A375 (cell line): ENCODE measurements at places on chromosomes 7 and 10. TPM values are rescaled to one million over a fixed set of nuclear protein-coding genes. Genes with fewer than 3 reads are reported as not detected.

The ANKRD22 gene
- not detected in 2 replicates for total RNA-seq

The FAM25G gene
- total RNA-seq, result not detected in 2 replicates

The CAMK2B gene
- 0.04 and 0.11 TPM in 2 replicates for total RNA-seq

The HTR5A gene
- total RNA-seq, result not detected in 2 replicates

The EFCAB10 gene
- not detected in 2 replicates for total RNA-seq

The NFE2L3 gene
- 22.6 and 22.7 TPM in 2 replicates for total RNA-seq

The FKBP6 gene
- not detected in 2 replicates for total RNA-seq

The RAB11FIP2 gene
- 17.9 and 21.9 TPM in 2 replicates for total RNA-seq

The PRLHR gene
- total RNA-seq, result not detected in 2 replicates

The GNAI1 gene
- 11.2 and 18.0 TPM in 2 replicates for total RNA-seq

The CALHM1 gene
- not detected in 2 replicates for total RNA-seq

The EN2 gene
- 3.6 and 5.5 TPM in 2 replicates for total RNA-seq

The ODAD2 gene
- total RNA-seq, result 1.3 and 1.8 TPM in 2 replicates

The LEP gene
- total RNA-seq, result not detected in 2 replicates

The AKR1C8 gene
- total RNA-seq, result 0.21 TPM in 1 of 2 replicates, not detected in the other

The LDB3 gene
- not detected in 2 replicates for total RNA-seq

The TMEM176A gene
- total RNA-seq, result not detected in 2 replicates

The TYSND1 gene
- 17.3 and 19.6 TPM in 2 replicates for total RNA-seq

The VPS50 gene
- total RNA-seq, result 12.6 and 15.3 TPM in 2 replicates

The TMEM229A gene
- not detected in 2 replicates for total RNA-seq
